Right renal cortex interstitium (tissue), 3 donors: ENCODE measurements at places on chromosomes 7 and 10. TPM values are rescaled to one million over a fixed set of nuclear protein-coding genes. Genes with fewer than 3 reads are reported as not detected.

Gene CALHM3
- not detected for polyA plus RNA-seq

Gene NYAP1
- polyA plus RNA-seq: 1.8 TPM

DNA sequence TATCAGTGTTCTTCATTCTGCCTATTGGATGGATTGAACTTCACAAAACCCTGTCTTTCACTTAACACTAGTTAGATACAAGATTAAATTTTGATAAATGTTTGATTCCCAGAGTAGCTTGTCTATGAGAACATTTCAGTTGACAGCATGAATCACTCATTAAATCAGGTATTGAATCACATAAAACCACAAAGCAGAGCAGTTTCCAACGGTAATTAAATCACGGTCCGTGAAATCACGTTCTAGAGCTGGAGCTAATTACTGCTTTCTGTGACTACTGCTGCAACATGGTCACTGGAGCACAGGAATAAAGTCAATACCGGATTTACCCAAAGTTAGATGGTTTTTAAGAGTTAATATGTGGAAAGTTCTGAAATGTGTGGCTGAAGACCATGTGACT lies 257.8 kb upstream of the PCDH15 start:
- no peak for DNase-seq

DNA sequence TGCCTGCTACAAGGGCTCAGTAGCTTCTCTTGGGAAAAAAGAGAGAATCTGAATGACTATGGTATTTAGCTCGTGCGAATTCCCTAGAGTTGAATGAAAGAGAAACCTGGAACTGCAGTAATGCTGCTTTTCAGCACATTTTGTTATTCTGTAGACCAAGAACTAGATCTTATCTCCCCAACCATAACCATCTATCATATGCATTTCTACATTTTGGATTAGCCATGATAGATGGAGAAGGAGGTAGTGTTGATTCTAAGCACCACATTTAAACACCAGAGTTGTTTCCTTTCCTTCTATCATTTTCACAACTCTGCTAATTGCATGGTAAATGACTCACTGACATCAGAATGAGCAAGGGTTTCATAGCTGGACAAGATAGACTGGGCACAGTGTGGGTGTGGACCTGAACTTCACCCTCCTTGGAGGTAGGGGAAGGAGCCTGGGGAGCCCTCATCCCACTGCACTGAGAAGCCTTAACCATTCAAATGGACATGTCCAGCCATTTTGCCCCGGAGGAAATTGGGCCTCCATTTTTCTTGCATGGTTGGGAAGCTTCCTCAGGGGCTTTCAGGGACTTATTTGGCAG lies 55.3 kb upstream of the BMPER start:
- no peak for DNase-seq

GRCh38 chr10:119616882-119617570 lies 20.3 kb upstream of the TIAL1 start:
- DNase-seq: no peak

DNA sequence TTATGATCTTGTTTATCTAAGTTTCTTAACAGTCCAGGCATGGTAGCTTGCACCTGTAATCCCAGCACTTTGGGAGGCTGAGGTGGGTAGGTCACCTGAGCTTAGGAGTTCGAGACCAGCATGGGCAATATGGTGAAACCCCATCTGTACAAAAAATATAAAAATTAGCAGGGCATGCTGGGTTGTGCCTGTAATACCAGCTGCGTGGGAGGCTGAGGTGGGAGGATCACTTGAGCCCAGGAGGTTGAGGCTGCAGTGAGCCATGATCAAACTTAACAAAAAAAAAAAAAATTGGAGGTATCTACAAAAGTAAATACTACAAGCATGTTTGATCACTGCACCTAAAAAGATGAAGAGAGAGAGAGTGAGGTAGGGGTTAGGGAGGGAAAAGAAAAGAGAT lies 9.0 kb upstream of the EZH2 start:
- DNase-seq: no peak

DNA sequence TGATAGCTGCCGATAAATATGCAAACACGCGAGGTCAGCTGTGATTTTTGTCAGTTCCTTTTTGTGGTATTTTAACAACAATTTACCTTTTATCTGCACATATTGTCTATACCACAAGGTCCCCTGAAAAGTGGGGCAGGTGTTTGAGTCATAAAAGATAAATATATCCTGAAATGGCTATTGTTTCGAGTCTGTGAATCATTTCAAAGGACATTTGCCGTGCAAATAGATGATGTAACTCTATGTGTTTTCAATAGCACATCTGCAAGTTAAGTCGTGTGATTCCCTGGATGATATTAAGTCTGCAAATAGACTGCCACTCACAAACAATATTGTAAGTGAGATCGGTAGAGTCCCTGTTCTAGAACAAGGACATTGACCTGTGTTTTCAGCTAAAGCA lies 193.0 kb upstream of the PITRM1 start:
- DNase-seq: no peak

- no peak for DNase-seq
Observed at GRCh38 chr7:51590746-51591145, 274.1 kb upstream of the COBL start.
